T-helper 22 cell (primary cell): ENCODE measurements at places on chromosomes 11 and 22.

DNA sequence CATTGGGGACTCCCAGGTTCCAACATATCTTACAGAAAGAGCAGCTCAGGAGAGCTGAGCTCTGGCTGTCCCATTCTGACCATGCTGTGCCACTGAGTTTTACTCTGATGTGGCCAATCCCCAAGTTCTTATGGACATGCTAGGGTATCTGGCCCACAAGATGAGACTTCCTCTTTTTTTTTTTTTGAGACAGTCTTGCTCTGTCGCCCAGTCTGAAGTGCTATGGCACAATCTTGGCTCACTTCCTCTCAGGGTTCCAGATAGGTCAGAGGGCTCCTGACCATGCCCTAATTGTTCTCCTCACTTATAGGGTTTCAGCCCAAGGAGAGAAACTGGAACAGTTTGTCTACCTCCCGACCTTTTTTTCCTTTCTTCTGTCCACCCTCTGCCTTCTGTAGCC, 152.3 kb upstream of the CCDC90B start:
- DNase-seq, result no peak

- DNase-seq, result no peak
Observed at GRCh38 chr11:122803306-122803705, 35.0 kb upstream of the CRTAM start.

DNA sequence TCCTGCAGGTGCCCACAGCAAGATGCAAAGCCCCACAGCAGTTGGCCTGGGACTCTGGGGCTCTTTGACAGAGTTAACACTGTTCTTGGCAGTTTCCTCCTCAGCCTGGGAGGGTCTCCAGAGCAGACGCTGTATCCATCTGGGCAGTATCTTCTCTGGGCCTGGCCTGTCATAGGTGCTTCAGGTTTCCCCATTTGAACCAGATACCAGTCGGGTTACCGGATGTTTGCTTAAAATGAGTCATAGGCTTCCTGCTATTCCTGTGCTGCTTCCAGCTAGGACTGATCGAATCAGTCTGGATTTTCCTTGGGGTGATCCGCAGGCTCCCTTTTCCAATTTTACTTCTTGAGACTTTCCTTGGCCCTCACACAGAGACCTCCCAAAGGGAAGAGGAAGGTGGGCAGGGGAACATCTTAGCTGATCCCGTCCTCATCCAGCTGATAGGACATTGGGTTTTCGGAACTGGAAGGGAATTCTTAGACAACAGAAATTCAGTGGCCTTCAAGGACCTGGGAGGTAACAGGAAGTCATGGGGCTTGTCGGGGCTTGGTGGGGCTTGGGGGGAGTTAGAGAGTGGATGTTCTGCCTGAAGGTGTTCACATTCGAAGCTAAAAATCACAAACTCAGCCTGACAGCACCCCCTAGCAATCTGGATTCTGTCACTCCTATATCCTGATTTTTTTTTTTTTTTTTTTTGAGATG, 2.4 kb upstream of the RANGAP1 start:
- no peak for DNase-seq

- DNase-seq, result no peak
Observed at GRCh38 chr11:103798446-103798845, 238.0 kb upstream of the DDI1 start.

- no peak for DNase-seq
Observed at GRCh38 chr11:77400775-77401449, 73.0 kb downstream of the PAK1 start.

DNA sequence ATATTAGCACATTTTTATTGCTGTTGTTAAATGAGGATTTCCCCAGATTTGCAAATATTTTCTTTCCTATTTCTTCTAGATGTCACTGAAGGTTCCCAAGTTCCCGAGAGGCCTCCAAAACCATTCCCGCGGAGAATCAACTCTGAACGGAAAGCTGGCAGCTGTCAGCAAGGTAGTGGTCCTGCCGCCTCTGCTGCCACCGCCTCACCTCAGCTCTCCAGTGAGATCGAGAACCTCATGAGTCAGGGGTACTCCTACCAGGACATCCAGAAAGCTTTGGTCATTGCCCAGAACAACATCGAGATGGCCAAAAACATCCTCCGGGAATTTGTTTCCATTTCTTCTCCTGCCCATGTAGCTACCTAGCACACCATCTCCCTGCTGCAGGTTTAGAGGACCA, 17.5 kb downstream of the MCAM start:
- DNase-seq, result no peak

DNA sequence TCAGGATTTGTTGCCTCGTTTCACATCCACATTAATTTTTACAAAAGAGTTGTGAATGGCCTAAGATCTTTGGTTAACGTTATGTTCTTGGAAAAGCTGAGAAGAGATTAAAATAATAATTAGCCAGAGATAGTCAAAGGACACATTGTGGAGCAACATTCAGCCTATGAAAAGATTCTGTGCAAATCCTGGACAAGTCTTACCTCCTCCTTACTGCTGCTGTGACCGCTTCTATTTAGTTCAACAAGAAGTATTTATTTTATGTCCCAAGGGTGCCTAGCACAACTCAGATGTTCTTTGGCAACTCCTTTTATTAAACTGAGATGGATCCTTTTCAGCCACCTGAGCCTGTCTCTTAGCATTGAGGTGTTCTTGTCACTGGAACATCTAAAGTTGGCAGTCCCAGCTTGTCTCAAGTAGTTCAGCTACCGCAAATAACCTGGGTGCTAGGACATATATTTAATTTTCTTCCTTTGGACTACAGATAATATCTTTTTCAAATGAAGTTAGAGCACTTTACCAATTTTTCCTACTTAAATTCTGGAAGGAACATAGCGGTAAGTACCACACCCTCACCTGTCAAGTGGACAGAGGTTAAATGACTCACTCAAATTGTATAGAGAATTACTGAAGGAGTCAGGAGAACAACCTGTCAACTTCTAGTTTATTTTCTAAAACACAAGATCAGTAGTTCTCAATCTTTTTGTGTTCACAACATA, 80.5 kb upstream of the CHRM4 start:
- DNase-seq, result no peak

DNA sequence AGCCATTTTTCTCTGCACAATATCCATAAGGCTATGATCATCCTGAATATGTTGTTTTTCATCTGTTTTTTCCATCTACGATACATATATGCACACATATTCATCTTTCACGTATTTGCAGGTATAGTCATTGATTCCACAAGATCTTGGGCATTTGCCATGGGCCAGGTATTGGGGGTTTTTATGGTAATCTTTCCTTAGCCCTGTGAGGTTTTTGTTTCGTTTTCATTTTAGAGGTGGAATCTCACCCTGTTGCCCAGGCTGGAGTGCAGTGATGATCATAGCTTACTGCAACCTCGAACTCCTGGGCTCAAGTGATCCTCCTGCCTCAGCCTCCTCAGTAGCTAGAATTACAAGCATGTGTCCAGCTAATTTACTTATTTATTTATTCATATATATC, 20.0 kb downstream of the CD6 start:
- no peak for DNase-seq

DNA sequence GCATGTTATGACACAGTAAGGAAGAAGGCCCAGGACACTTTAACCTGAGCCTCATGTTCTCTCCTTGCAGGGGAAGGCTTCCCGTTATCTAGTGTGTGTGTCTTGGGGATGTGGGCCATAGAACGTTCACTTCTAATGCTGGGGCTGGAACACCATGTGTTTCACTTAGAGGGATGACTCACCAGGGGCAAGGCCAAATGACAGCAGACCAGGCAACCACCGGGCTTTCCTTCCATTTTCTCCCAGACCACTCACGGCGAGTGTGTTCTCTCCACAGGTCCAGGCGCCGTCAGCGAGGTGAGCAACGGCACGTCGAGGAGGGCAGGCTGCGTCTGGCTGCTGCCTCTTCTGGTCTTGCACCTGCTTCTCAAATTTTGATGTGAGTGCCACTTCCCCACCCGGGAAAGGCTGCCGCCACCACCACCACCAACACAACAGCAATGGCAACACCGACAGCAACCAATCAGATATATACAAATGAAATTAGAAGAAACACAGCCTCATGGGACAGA, 964.4 kb downstream of the NTM start:
- DNase-seq, result no peak

DNA sequence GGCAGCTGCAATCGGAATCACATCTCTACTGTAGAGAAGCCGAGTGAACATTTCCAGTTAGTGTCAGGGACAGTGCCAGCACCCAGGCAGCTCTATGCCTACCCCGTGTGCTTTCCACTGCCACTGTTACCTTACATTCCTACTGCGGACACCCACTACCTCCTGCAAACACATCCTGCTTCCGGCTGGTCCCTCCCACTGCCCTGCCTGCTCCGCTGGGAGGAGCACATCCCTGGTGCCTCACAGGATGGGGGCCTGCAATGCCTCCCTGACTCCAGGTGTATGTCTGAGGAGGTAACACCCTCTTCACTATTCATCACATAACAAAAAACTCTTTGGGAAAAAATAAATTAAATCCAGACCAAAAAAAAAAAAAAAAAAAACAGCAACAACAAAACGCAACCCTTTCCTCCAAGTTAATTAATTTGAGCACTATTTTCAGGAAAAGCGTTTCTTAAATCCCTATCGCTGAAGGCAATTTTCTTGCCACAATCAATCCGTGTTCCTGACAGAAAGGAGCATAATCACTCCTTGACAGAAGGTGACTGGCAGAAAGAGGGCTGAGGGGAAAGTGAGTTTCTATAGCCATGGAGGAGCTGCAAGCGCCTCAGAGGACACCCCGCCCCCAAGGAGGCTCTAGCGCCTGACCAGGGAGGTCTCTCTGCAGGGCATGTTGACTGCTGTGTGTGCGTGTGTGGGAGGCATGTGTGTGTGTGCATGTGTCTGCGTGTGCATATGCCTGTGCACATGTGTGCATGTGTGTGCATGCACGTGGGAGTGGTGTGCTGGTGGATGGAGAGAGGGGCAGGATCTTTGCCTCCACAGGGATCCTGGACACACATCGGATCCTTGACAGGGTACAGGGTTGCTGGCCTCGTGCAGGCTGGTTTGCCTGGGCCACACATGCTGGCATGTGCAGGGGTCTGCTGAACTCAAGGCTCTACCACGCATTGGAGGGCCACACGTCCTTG, 134.8 kb upstream of the NTM start:
- DNase-seq, result no peak
